ENCODE measurements at places on chromosomes 1 and 21. TPM values are rescaled to one million over a fixed set of nuclear protein-coding genes. Genes with fewer than 3 reads are reported as not detected.

The USH2A gene
- not detected for total RNA-seq

The SPATA46 gene
- not detected for total RNA-seq

The FCGR2B gene
- total RNA-seq, result not detected

The PTPRU gene
- total RNA-seq, result 23.5 TPM

The LORICRIN gene
- not detected for total RNA-seq

The TMEM125 gene
- not detected for total RNA-seq

The MAGI3 gene
- 6.2 TPM for total RNA-seq

The ARHGAP29 gene
- 44.8 TPM for total RNA-seq

The OLFML2B gene
- total RNA-seq, result 2.1 TPM

The ELF3 gene
- total RNA-seq, result not detected

The KCNJ15 gene
- not detected for total RNA-seq

The PPFIA4 gene
- 24.6 TPM for total RNA-seq

The GREM2 gene
- total RNA-seq, result not detected
